ENCODE measurements at places on chromosomes 2 and 18.

DNA sequence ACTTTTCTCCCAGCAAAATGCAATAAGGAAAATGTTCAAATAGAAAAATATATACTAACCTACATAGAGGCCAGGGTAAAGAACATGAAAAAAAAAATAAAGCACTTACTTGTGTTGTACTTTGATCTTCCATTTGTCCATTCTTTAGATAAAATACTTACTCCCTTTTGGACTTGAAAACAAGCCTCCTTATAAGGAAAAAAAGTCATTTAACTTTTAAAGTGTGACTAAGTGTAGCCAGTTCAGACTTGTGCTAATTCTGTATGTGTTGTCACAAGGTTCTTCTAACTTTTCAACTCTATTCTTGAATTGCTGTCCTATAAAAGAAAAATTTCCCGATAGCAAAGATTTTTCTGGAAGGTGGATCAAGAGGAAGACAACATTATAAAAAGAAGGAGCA is 23.2 kb downstream of the SLC40A1 start:
- peak; percentile 68 for DNase-seq

GRCh38 chr18:75840131-75840530 is 412.6 kb upstream of the SMIM21 start:
- DNase-seq, result no peak

DNA sequence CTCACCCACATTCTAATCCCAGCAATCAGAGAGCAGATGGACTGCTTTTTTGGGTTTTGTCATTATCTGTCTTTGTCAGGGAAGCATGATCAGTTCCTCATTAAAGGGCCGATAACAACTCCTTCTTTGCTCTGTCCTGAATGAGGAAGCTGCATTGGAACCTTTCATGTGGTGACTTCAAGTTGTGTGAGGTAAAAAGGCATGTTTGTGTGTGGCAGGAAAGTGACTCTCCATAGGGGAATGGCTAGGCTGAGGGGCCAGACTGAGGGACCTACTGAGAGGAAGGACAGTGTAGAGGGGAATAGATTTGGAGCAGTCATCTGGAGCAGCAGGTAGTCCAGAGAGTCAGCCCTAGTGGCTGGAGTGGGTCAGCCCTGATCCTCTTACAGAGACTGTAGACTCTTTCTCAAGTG is 23.6 kb upstream of the LRRTM1 start:
- DNase-seq, result no peak

DNA sequence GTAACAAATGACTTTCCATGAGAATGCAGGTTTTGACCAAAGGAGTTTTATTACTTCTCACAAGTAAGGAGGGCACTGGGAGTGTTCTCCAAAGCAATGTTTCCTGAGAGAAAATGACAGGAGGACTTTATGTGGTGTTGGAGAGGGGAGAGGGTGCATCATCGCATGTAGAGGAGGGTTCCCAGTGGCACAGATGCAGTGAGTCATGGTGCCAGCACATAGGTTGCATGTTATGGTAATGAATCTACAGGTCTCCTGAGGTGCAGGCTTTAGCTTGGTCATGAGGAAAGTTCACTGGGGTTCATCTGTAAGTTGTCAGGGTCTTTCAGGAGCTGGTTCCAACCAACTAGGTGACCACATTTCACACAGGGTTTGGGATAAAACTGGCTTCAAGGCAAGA is 30.4 kb downstream of the NAT8 start:
- DNase-seq, result no peak

Measured in umbilical cord (tissue), 2 donors.